ENCODE measurements at places on chromosomes 4 and X. TPM values are rescaled to one million over a fixed set of nuclear protein-coding genes. Genes with fewer than 3 reads are reported as not detected.

SMIM10 gene
- total RNA-seq: 2.7 TPM

MEPE gene
- total RNA-seq: not detected

- DNase-seq: peak; percentile 51
Observed at GRCh38 chrX:10156199-10157031, at the start of gene CLCN4. Gene CLCN4, plus strand, starts transcription at chrX:10156975. Its CDS starts 28,058 bp downstream, at chrX:10185033.

DNA sequence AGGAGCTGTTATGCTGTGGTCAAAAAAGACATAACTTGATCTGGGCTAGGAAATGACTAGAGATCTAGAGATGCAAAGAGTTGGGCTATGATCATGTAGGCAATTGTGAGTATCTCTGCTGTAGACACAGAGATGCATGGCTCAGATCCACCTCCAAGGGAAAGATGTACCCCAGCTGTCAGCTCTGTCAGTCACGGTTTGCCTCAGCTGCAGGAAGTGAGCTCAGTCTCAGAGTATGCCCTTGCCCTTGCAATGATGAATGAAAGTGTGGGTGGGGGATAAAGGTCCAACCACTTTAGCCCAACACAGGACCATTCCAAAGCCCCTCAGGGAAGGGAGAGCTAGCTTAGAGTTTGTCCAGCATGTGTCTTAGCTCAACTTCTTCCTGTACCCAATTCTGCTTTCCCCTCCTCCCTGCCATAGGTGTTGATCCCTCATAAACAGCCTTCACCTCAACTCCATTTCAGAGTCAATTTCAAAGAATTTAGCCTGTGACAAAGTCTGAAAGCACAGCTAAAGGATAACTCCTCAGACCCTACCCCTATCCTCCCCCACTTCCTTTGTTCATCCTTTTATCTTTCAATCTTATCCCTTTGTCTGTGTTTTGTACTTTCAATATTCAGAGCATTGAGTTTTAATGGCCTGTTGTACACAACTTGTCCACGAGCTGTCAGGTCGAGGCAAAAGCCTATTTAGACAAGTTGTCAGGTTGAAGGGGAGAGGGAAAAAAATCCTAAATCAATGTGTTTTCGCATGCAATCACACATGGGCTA is 90.6 kb downstream of the MID1IP1 start:
- peak; percentile 24 for DNase-seq

DNA sequence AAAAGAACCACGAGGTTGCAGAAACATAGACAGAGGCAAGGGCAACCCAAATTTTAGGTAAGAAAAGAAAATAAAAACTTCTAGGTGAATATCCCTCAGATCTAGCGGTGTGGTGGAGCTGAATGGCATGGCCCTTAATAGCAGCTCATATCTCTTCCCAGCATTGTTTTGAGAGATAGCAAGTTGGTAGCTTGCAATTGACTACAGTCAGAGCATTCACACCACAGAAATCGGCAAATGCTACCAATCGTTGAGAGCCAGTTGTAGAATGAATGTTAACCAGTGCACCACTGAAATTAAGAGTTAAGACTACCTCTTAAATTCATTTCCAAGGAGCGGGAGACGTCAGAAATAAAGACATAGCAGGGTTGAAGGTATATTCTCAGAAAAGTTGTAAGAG is 184.0 kb upstream of the KIT start:
- DNase-seq: no peak

- DNase-seq: no peak
Observed at GRCh38 chrX:123324625-123325024, 140.5 kb downstream of the GRIA3 start.

Data from Daoy (cell line).